ENCODE measurements at places on chromosomes 6 and 20.
A peak's percentile ranks its signal among the peaks of the same experiment; 100 is the strongest.

- peak; percentile 46 for DNase-seq
Observed at GRCh38 chr6:36912586-36912985, 26.8 kb downstream of the C6orf89 start.

- peak; percentile 42 for DNase-seq
Observed at GRCh38 chr6:109705258-109705657, 14.2 kb downstream of the FIG4 start.

DNA sequence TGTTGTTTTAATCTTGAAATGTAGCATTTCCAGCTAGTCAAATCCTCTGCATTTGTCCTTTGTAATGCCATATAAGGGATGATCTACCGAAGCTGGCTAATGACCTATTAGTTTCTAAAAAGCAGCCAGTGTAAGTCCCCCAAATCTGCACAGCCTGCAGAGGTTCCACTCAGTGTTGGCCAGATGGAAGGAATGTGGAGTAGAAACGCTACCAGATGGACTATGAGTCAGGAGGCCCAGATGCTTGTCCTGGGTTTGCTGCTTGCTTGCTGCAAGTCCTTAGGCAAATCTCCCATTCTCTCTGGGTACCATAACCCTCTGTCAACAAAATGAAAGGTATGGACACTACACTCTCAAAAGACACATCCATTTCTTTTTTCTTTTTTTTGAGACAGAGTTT lies 149.8 kb downstream of the BTBD9 start:
- no peak for DNase-seq

- DNase-seq = no peak
Observed at GRCh38 chr20:17530716-17531664, at the start of gene BFSP1. Gene BFSP1, minus strand, starts transcription at chr20:17531379. Its CDS starts 50 bp downstream, at chr20:17531329.

DNA sequence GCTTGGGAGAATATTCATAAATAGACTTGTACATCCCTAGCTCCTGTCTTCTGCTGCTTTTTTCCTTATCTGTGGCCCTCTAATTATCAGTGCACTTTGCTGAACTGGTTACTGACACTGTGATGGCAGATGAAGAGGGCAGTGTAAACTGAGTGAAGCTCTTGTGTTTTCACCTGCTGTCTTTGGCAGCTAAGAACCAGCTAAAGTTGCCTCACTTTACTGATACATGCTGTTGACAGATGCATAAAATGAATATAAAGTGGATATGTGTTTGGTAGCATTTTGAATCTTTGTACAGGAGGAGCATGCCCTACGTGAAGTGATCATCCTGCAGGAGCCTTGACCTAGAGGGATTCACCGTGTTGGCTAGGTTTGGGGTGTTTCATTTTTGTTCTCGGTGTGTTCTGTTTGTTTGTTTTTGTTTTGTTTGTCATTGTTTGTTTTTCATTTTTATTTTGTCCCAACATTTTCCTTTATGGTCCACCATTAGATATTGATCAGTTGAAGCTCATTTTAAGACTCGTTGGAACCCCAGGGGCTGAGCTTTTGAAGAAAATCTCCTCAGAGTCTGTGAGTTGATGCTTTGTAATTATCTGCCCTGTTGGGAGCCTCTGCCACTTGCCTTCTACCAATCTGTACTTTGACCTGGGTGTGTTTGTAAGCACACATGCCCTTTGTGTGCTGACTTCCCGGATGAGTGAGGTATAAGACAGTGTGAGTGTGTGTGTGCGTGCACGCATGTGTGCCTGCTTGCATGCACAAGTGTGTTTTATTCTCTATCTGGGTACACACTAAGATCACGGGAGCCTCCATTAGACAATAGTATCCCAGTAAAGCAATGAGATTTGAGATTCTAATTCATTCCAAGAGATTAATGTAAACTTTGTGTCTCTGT lies 34.6 kb upstream of the MAPK13 start:
- DNase-seq = no peak

DNA sequence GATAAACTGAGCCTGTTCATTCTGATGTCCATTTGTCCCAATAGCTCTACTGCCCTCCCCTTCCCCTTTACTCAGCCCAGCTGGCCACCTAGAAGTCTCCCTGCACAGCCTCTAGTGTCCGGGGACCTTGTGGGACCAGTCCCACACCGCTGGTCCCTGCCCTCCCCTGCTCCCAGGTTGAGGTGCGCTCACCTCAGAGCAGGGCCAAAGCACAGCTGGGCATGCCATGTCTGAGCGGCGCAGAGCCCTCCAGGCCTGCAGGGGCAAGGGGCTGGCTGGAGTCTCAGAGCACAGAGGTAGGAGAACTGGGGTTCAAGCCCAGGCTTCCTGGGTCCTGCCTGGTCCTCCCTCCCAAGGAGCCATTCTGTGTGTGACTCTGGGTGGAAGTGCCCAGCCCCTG lies 24.7 kb upstream of the FANCE start:
- DNase-seq = no peak

DNA sequence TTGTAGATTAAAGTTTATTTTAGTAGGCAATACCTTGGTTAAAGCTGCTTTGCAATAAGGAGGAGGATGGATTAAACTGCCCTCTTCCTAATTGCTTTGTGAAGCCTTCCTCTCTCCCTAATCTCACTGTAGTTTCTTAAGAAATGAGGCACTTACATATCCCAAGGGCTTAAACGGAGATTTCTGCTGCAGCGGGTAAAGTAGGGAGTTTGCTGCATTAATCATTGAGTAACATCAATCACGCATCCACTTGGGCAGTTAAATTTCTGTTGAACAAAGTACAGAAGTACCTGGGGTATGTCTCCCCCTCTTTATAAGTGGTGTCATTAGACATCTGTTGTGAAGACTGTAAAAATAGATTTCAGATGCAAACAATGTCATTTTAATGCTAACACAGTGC lies 29.5 kb upstream of the ARID1B start:
- no peak for DNase-seq

DNA sequence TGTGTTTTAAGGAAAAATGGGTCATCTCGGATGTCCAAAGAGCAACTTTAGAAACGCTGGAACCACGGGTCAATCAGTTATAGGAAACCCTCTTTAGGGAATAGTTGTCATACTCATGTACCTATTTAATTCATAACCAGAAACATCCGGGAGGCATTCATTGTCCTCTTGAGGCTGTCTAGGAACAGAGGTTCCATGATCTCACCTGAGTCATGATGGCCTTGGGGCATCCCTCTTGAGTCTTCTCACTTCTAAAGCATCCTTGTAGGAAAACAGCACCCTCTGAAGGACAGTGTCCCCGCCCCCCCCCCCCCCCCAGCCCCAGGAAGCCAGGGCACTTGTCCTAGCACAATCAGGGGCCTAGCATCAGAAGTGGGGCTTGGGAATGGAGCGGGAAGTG lies 46.3 kb upstream of the CDH4 start:
- DNase-seq = no peak

DNA sequence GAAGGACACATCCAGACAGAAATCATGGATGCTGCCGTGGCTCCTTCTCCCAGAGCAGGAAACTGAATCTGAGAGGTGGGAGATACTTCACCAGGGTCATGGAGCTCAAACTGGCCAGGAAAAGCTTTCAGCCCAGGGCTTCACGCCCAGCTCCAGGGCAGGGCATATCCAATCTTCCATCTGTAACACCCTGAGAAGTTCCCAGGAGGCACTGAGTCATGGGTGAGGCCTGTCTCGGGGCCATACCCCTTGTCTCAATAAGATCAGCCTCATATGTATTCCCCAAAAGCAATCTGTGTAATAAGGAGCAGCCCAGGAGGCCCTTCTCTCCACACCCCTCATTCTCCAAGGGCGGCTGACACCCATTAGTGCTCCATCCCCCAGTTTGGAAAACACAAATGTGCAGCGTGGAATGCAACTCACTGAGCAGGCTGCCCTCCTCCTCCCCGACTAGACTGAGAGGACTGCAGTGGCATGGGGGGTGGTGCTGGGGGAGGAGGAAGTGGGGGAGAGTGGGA lies 439.3 kb upstream of the SULF2 start:
- DNase-seq = no peak

DNA sequence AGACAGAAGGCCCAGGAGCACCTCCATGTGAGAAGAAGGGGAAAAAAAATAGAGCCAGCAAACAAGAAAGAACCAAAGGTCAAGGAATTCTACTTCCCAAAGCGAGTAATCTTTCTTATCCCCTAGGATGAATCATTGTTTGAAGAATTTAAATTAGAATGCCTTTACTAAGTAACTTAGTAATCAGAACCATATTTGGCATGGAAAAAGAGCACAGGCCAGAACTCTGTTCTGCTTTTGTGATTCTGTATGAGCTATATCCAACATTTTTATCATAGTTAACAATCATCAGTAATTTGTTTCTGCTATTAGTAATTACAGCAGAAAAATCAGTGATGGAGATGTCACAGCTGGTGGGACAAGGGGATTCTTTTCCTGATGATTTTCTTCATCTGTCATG lies 228.8 kb upstream of the FAM83B start:
- DNase-seq = no peak

Data from stimulated activated CD4-positive, alpha-beta T cell treated with anti-CD3 and anti-CD28 coated beads, Interleukin-1b, Interleukin-23, amount 100 ng/mL, for 1 hour (primary cell).